Progenitor cell of endocrine pancreas (in vitro differentiated cells): ENCODE measurements at places on chromosomes 5 and 9.

DNA sequence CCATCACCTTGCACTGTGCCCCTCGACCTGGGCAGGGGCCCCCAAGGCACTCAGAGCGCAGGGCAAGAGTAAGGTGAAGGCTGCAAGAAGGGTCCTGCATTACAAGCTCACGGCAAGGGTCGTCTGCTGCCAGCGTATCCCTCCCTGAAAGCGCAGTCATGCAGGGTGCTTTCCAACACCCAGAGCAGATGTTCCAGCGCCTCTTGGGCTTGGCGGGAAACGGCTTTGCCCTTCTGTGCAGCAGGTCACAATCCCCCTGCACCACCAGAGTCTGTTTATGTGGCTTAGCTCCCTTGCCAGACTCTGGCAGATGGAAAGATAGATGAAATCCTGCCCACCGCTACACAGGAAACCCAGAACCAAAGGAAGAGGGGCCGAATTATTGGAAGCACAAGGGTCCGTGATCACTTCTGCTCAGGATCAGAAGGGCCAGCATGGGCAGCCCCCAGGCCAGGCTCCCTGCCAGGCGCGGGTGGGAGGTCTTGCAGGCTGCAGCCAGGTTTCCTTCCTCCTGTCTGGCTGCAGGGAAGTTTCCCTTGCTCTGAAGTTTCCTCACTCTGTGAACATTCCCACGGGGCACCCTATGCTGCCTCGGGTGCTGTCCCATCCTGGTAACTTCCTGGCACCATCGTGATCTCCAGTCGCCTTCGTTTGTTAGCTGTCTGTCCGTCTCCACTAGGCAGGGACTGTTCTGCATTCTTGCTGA lies 132.2 kb downstream of the ZNF354C start:
- no peak for DNase-seq

- DNase-seq: no peak
These were observed 7.1 kb upstream of the IFNA6 start for GRCh38 chr9:21357479-21358460.

DNA sequence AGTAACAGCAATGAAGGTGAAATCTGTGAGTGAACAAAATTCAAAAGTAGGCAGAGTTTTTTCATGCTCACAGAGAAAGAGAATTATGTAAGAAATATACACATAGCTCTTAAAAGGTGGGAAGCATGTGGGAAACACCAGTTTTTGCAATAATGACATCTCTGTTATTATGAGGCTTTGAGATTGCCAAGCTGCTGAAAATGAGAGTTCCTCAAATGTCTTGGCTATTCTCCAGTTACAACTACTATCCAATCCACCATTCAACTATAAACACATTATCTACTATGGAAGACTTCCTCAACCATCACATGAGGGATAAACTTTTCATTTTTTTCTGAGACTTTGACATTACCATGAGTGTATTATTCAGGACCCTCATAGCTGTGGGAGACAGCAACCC lies 420.8 kb upstream of the ACTBL2 start:
- DNase-seq: no peak

DNA sequence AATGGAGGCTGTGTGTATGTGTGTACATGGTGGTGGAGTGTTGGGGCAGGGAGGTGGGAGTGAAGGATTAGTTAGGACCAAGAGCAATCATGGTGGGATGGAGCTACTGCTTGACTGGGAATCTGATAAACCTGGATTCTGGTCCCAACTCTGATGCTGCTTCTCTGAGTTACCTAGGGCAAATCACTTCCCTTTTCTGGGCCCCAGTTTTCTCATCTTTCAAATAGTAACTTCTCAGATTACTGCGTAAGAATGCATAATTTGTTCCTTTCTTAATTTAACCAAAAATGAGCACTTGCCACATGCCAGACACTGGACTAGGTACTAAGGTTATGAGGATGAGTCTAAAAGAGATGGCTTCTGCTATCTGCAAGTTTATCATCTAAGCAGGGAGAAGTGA lies 20.8 kb upstream of the ANXA6 start:
- no peak for DNase-seq
